H9 (cell line): ENCODE measurements at places on chromosomes 3 and 15. TPM values are rescaled to one million over a fixed set of nuclear protein-coding genes. Genes with fewer than 3 reads are reported as not detected.

The DPPA2 gene
- 3.1 and 3.2 TPM in 2 replicates for total RNA-seq

The BFSP2 gene
- not detected in 2 replicates for total RNA-seq

- peak overlapping the region; percentile 87 for H3K4me3 ChIP-seq
- peaks cover 8% of the 10 kb centered on the region; the same call in 1 of the 2 replicates for H3K4me1 ChIP-seq
- no peaks in the 10 kb centered on the region; the same call in 1 of the 2 replicates for H3K27me3 ChIP-seq
- H3K36me3 ChIP-seq = peaks cover 15% of the 10 kb centered on the region
- DNase-seq = no peak
- no peak overlapping the region for H3K27ac ChIP-seq
Observed at GRCh38 chr15:93072011-93072410, 17.0 kb downstream of the RGMA start.

GRCh38 chr3:30700702-30701321 is 94.4 kb downstream of the TGFBR2 start:
- H3K27ac ChIP-seq = no peak overlapping the region
- no peaks in the 10 kb centered on the region for H3K27me3 ChIP-seq
- no peak for DNase-seq
- H3K4me1 ChIP-seq = peaks cover 11% of the 10 kb centered on the region

The KY gene
- total RNA-seq = not detected in 2 replicates
